Mesothelial cell of epicardium (in vitro differentiated cells): ENCODE measurements at places on chromosomes 6 and 20.

DNA sequence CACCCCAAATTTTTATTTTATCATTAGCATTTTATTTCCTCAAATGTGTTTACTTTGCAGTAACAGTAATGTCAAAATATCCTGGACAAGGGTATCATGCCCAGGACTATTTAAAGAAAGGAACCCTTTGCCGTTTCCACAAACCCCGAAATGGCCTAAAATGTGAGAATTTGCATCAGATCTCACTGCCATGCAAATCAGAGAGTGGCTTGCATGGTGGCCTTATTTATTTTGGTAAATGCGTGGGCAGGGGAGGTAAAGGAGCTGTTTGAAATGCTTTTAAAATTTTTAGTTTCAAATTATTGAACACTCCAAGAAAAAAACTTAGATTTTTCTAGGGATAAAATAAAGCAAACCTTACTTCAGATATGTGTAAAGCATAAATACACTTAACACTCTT is 43.8 kb downstream of the ADAT2 start:
- H3K4me3 ChIP-seq, result no peak overlapping the region
- H3K36me3 ChIP-seq, result no peaks in the 10 kb centered on the region
- H3K27me3 ChIP-seq, result no peaks in the 10 kb centered on the region
- peaks cover 18% of the 10 kb centered on the region for H3K4me1 ChIP-seq
- no peak overlapping the region for H3K27ac ChIP-seq

DNA sequence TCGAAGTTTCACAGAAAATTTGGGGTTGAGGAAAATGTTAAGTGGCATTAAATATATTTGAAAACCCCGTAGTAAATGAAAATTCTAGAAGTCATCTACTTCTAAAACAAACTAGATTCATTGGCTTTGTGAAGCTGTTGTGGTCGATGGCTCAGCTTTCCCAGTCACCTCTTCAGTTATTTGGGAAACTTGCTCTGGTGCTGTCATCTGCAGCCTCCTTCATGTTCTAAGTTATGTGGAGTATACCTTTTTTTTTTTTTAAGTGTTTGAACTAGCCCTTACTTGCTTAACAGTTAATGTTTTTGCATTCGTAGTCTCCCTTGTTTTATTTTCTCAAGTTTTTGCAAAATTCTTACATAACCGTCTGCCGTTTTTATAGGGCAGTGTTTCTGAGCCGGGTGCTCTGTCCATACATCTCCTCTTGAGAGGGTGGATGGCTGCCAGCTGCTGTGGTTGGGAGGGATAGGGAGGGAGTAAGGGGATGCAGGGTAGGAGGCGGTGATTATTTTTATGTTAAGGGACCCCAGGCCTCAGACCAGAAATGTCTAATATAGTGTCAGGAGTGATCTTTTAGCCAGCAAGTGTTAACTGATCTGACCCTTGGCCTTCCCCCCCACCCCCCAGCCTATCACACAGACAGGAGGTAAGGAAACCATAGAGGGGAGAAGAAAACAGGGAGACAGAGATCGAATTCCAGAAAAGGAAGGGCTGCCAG is 7.1 kb downstream of the RREB1 start:
- H3K36me3 ChIP-seq, result no peaks in the 10 kb centered on the region
- H3K4me1 ChIP-seq, result peaks cover 64% of the 10 kb centered on the region
- H3K4me3 ChIP-seq, result no peak overlapping the region
- H3K27ac ChIP-seq, result peak overlapping the region; percentile 51

GRCh38 chr20:50460608-50461267 is 49.4 kb upstream of the PTPN1 start:
- peak overlapping the region; percentile 75 for H3K27ac ChIP-seq
- H3K27me3 ChIP-seq, result no peaks in the 10 kb centered on the region

- peaks cover 10% of the 10 kb centered on the region for H3K4me1 ChIP-seq
- no peaks in the 10 kb centered on the region for H3K27me3 ChIP-seq
- no peak for DNase-seq
Measured at GRCh38 chr6:71482742-71483141, 194.1 kb downstream of the OGFRL1 start.

GRCh38 chr6:41229721-41230120 is 1.6 kb downstream of the TREML4 start:
- no peak overlapping the region for H3K27ac ChIP-seq
- peaks cover 79% of the 10 kb centered on the region for H3K27me3 ChIP-seq
- DNase-seq, result no peak

DNA sequence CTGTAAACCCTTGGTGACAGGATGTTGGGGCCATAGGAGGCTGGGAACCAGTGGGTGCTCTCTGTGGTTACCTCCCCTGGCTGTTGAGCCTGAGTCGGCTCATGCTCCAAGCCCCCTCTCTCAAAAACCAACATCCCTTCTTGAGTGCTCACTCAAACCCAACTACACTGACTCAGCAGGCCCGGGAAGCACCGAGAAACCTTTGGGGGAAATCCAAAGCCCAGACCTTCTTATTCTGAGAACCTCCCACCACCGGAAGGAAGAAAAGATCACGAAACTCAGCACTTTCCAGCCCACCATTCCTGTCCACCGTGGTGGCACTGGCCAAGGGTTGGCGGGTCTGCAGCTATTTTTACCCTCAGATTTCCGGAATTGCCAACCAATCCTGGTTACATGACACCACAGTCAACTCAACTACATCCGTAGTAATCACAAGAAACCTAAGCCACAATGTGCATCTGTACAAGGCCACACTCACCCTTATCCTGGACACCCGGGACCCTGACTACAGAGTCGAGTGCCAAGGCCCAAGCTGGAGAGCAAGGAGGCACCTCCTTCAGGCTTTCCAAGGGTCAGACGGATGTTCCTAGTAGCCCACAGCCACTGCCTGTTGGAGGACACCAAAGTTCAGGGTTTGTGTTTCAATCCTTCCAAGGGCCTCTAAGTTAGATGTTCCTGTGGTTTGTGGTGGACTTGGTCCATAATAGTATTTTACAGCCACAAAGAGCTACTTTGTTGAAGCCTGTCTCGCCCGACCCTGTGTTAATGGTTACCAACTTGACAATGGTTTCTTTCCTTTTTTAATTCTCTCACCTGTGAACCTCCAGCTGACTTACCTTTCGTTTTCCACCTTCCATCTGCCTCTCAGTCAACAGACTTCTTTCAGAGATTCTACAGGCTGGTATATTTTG is 317.0 kb downstream of the CDC5L start:
- H3K27me3 ChIP-seq, result peaks cover 6% of the 10 kb centered on the region
- no peaks in the 10 kb centered on the region for H3K4me1 ChIP-seq
- no peak overlapping the region for H3K27ac ChIP-seq
- H3K36me3 ChIP-seq, result no peaks in the 10 kb centered on the region
- no peak for DNase-seq

DNA sequence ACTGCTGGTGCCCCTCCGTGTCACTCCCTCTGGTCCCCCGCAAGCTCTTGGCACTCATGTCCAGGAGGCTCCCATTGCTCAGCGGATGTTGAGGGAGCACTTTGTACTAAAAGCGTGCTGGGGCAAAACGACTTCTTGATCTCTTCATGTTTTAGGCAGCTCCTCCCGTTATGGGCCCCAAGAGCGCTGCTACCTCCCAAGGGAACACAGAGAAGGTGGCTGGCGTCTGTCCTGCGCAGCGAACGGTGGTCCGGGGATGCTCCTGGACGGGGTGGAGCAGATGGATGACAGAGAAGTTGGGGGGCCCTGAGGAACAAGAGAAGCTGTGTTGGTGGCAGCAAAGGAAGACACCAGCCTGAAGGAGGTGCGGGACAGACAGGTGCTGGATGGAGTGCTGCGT is 99.8 kb downstream of the TMEM242 start:
- H3K36me3 ChIP-seq, result no peaks in the 10 kb centered on the region
- no peak overlapping the region for H3K27ac ChIP-seq
- no peak overlapping the region for H3K4me3 ChIP-seq
- no peaks in the 10 kb centered on the region for H3K27me3 ChIP-seq
- DNase-seq, result no peak

DNA sequence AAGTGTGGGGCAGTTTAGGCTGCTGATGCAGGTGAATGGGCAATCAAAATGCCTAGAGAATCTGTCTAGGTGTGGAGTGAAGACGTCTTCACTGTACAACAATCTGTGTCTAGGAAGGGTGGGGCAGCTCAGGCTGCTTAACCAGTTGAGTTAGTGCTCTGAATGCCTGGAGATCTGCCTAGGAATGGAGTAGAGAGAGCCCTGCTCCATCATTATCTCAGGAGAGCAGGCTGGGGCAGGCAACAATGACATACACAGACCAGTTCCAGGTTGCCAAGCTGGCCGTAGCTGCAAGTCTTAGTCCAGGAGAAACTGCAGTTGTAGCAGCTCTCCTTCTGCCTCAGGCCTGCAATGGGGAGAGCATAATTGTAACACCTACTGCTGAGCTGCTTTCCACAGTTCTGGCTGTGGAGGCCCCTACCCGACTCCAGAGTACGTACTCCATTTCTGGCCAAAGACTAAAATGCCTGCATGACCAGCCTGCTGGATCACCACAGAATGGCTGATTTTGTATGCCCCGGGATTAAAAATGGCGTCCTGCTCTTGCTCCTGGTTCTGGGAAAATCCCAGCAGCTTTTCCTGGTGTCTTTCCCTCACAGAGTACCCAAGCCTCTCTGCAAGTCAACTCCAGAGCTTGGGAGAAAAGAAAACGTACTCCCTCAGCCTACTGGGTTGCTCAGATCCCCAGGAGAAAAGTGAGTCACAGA is 545.4 kb downstream of the ADGRB3 start:
- no peaks in the 10 kb centered on the region for H3K4me1 ChIP-seq
- H3K4me3 ChIP-seq, result no peak overlapping the region
- DNase-seq, result no peak
- no peaks in the 10 kb centered on the region for H3K36me3 ChIP-seq
- H3K27ac ChIP-seq, result no peak overlapping the region

- no peak overlapping the region for H3K4me3 ChIP-seq
- H3K4me1 ChIP-seq, result peaks cover 30% of the 10 kb centered on the region
Measured at GRCh38 chr20:9110916-9111432, 42.1 kb downstream of the PLCB4 start.

DNA sequence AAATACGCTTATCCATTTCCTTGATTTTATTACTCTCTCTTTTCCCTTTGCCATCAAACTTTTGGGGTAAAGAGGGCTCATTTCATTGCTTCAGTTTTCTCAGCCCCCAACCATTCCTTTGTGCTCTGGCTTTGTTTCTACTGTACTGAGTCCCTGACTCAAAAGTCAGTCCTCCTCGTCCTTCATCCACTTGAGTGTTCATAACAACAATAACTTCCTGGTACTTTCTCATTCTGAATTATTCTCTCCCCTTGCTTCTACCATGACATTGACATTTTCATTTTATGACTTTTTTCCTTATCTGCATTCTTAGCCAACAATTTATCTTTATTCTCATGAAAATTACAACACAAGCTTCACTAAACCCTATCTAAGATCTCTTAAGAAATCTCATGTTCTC is 911 bp downstream of the ENPP3 start:
- no peak for DNase-seq
- no peak overlapping the region for H3K4me3 ChIP-seq
- H3K27ac ChIP-seq, result no peak overlapping the region
- H3K36me3 ChIP-seq, result no peaks in the 10 kb centered on the region
- H3K4me1 ChIP-seq, result peaks cover 4% of the 10 kb centered on the region
- H3K27me3 ChIP-seq, result no peaks in the 10 kb centered on the region

DNA sequence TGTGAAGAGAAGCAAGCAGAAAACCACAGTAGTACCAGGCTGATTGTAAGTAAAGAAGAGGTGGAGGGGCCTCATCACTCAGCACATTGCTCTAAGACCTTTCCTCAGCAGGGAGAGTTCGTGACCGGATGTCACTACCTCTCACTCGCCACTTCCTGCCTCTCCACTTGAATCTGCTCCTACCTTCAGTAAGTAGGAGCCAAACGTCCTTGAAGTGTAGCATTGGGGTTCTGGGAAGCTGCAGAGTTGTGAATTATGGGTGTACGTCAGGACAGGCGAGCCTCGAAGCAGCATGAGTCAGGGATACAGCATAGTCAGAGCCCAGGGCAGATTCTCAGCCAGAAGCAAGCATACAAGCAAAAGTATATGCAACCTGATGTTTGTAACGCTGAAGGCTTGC is 224.9 kb downstream of the PHACTR1 start:
- H3K27me3 ChIP-seq, result peaks cover 6% of the 10 kb centered on the region
- no peaks in the 10 kb centered on the region for H3K36me3 ChIP-seq
- H3K4me3 ChIP-seq, result no peak overlapping the region
- no peaks in the 10 kb centered on the region for H3K4me1 ChIP-seq

- no peak overlapping the region for H3K4me3 ChIP-seq
- peak; percentile 22 for DNase-seq
- H3K27ac ChIP-seq, result no peak overlapping the region
- H3K4me1 ChIP-seq, result peaks cover 5% of the 10 kb centered on the region
Measured at GRCh38 chr6:170199716-170200115, 91.2 kb downstream of the DLL1 start.

DNA sequence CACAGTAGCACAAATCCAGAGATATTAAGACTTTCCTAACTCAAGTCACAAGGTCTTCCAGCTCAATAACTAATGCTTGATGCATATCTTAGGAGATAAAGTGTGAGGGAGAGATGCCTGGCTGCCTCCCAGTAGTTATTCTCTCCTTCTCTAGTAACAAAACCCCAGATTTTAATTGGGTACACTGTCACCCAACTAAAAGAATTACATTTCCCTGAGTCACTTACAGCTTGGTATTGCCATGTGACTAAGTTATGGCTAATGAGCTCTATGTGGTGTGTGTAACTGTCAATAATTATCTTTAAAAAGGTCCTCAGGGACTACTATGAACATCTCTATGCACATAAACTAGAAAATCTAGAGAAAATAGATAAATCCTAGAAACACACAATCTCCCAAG is 32.0 kb downstream of the KIF6 start:
- no peaks in the 10 kb centered on the region for H3K36me3 ChIP-seq
- no peak overlapping the region for H3K27ac ChIP-seq
- peaks cover 34% of the 10 kb centered on the region for H3K27me3 ChIP-seq

DNA sequence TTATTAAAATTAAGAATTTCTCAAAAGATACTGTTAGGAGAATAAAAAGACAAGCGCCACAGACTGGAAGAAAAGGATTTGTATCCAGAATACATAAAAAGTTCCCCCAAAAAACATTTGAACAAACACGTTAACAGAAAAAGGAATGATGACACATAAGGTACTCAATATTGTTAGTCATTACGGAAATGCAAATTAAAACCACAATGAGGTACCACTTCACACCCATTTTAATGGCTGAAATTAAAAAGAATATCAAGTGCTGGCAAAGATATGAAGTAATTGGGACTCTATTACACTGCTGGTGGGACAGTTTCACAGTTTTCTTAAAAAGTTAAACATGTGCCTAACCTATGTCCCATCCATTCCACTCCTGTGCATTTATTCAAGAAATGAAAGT is 51.4 kb downstream of the HECA start:
- no peaks in the 10 kb centered on the region for H3K27me3 ChIP-seq
- DNase-seq, result no peak
- H3K36me3 ChIP-seq, result peaks cover 2% of the 10 kb centered on the region
- H3K4me1 ChIP-seq, result peaks cover 23% of the 10 kb centered on the region
- H3K27ac ChIP-seq, result no peak overlapping the region
- H3K4me3 ChIP-seq, result no peak overlapping the region

- peaks cover 35% of the 10 kb centered on the region for H3K4me1 ChIP-seq
- no peaks in the 10 kb centered on the region for H3K27me3 ChIP-seq
- no peak overlapping the region for H3K27ac ChIP-seq
- DNase-seq, result no peak
- H3K4me3 ChIP-seq, result no peak overlapping the region
- H3K36me3 ChIP-seq, result peaks cover 10% of the 10 kb centered on the region
Measured at GRCh38 chr6:43127180-43127579, 43.9 kb upstream of the SRF start.
